ENCODE measurements at places on chromosomes 7 and 10. TPM values are rescaled to one million over a fixed set of nuclear protein-coding genes. Genes with fewer than 3 reads are reported as not detected.

DNA sequence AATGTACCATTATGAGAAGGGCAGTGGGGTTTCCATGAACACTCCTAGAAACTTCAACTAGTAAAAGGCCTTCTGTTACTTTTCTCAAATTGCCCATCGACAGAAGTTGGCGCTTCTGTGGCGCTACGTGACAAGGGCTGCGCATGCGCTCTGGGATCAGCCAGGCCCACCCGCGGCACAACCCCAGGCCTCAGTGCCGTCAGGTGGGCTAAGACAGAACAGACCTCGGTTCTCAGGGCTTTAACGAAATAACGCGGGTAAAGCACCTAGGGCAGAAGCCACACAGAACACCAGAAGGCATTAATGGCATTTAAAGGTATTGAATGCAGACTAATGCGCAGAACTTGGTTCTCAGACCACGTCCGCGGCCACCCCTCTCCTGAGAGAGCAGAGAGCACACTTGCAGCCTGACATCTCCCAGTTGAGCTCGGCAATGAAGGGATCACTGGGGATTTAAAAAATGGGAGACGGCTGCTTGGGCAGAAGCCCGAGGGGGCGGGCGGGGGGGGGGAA lies 67.6 kb upstream of the CTNNA3 start:
- peak; percentile 66 for DNase-seq

GRCh38 chr10:25661632-25662031 lies 272.4 kb upstream of the MYO3A start:
- DNase-seq = no peak

Gene GBX1
- polyA plus RNA-seq = 0.07 TPM

Gene TMEM229A
- polyA plus RNA-seq = 3.7 TPM

GRCh38 chr10:76017733-76018433 lies 586.5 kb downstream of the LRMDA start:
- DNase-seq = no peak

Gene PLAC9
- polyA plus RNA-seq = 17.8 TPM

Measured in large intestine (tissue), 12 donors.